ENCODE measurements at places on chromosomes 12 and 14.

DNA sequence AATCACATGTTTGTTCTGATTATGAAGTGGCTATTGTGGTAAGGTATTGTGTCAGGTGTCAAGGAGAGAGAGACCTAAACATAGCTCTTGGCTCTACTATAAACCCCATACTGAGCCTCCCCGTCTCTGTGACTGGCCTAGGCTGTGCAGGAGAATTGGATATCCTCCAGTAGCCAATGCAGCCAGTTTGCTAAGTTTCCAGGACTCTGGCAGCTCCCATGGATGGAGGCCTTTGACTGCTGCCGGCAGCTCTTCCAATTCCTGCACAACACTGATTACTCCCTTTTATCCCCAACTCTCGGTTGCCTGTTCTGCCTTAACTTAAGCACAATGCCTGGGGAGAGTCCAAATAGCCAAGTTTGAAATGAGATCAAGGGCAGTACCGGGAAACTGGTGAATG is 59.3 kb downstream of the ABCC9 start:
- no peak for DNase-seq

DNA sequence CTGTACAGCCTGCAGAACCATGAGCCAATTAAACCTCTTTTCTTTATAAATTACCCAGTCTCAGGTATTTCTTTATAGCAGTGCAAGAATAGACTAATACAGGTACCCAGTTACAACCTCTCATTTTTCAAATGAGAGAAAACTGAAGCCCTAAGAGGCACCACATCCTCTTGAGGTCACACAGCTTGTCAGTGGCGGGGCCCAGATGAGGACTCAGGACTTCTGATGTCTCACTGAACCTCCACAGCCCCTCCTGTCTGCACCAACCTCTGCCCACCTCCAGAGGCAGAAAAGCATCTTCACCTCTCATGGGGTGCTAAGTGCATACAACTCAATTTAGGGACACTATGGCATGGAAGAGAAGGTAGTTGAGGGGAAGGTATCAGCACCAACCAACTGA is 120.7 kb downstream of the CRACR2A start:
- DNase-seq = no peak

- DNase-seq = no peak
Observed at GRCh38 chr12:72075891-72076557, 137.4 kb downstream of the TPH2 start.

DNA sequence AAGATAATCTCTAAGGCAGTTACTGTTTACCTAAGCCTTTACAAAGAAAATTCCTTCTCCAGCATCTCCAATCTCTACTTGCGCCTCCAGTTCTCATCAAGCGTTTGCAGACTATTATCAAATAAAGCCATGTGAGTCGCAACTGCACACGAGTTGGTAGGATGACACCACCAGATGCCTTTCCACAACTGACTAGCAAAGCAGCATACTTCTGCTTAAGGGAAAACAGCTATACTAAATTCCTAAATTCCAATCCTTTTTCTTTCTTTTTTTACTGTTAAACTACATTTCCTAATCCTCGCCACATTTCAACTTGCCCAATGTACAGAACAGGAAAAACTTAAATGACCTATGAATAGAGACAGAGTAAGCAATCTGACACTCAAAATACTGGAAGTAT is 166.7 kb downstream of the ITPR2 start:
- no peak for DNase-seq

Measured in stimulated activated CD4-positive, alpha-beta T cell treated with anti-CD3 and anti-CD28 coated beads, TNF-alpha, amount 100 ng/mL, for 1 hour (primary cell).